ENCODE measurements at places on chromosomes 16 and 17.
A peak's percentile ranks its signal among the peaks of the same experiment; 100 is the strongest.

GRCh38 chr16:2426941-2427361 lies 2.3 kb upstream of the CCNF start:
- DNase-seq: no peak

GRCh38 chr16:12262454-12263180 lies 286.1 kb downstream of the SNX29 start:
- DNase-seq: no peak

GRCh38 chr17:7440113-7440833 lies 961 bp downstream of the FGF11 start:
- DNase-seq: no peak

DNA sequence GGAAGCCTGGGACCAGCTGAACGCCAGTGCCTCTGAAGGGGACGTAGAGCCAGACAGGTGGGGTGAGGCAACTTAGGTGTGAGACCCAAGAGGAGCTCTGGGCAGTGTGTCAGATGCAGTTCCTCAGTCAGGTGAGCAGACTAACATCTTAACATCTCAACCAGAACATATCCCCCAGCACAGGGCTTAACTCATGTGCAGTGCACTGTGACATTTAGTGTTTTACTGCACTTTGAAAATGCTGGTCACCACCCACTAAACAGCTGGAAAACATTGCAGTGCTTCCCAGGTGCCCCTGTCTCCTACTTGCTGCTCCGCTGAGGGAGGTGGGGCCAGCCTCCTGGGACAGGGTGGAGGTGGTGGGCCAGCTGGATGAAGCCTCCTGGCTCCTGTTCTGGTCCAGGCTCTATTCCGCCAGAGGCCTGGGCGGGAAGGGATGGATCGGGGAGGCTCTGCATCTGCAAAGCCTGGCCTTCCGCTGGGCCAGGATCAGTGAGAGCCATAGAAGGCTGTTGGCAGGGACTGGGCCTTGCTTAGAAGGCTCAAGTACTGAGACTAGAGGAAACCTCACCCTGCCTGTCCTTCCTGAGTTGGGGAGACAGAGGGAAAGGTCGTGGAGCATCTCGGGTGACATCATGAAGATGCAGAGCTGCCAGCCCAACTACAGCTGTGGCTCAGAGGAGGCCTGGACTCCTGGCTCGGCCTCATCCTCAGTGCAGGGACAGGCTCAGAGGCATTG lies 7.9 kb upstream of the MRC2 start:
- no peak for DNase-seq

GRCh38 chr17:12794919-12795532 lies 5.7 kb downstream of the ARHGAP44 start:
- DNase-seq: no peak

- DNase-seq: peak; percentile 42
Measured at GRCh38 chr16:2003827-2004641, 5.6 kb downstream of the ZNF598 start.

DNA sequence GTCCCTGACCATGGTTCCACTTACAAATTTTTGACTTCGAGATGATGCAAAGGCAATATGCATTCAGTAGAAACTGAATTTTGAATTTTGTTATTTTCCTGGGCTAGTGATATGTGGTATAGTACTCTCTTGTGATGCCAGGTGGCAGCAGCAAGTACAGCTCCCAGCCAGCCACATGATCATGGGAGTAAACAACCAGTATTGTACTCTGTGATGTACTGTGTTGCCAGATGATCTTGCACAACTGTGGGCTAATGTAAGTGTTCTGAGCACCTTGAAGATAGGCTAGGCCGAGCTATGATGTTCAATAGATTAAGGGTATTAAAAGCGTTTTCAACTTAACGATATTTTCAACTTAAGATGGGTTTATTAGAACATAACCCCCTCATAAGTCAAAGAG lies 250.8 kb downstream of the STX8 start:
- no peak for DNase-seq

- DNase-seq: no peak
Measured at GRCh38 chr17:57021226-57021940, 43.5 kb downstream of the SCPEP1 start.

- peak; percentile 13 for DNase-seq
Measured at GRCh38 chr16:54654429-54654828, 276.2 kb upstream of the IRX5 start.

DNA sequence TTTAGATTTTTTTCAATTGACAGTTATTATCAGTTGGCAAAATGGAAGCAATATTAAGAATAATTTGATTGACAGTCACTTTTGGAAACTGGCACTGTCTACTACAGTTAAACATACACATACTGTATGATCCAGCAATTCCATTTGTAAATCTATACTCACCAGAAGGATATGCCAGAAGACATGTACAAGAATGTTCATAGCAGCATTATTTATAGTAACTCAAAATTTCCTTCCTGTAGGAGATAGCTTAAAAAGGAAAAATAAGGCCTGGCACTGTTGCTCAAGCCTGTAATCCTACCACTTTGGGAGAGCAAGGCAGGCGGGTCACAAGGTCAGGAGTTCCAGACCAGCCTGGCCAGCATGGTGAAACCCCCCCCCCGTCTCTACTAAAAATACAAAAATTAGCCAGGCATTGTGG lies 89.3 kb downstream of the VMP1 start:
- DNase-seq: no peak

DNA sequence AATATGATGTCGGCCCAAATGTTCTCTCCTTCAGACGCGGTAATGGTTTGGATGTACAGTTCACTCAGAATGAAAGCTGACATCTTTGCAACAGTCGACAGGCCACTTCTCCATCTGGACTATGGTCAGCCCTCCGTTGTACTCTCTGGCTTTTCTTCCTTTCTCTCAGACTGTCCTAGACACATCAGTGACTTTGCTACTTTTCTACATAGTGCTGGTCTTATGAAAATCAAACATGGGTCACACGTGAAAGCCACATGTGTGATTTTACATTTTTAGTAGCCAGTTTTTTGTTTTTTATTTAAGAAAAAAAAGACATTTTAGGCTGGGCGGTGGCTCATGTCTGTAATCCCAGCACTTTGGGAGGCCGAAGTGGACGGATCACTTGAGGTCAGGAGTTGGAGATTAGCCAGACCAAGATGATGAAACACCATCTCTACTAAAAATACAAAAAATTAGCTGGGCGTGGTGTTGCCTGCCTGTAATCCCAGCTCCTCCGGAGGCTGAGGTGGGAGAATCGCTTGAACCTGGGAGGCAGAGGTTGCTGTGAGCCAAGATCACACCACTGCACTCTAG lies 644.1 kb downstream of the KCNJ2 start:
- no peak for DNase-seq

GRCh38 chr17:80191865-80192661 lies 22.2 kb downstream of the CARD14 start:
- DNase-seq: no peak

GRCh38 chr17:2235792-2236366 lies 67.7 kb downstream of the SMG6 start:
- DNase-seq: no peak

- DNase-seq: no peak
Measured at GRCh38 chr17:18191236-18191667, 7.6 kb downstream of the ALKBH5 start.
